ENCODE measurements at places on chromosomes 2 and 18.
A peak's percentile ranks its signal among the peaks of the same experiment; 100 is the strongest.

DNA sequence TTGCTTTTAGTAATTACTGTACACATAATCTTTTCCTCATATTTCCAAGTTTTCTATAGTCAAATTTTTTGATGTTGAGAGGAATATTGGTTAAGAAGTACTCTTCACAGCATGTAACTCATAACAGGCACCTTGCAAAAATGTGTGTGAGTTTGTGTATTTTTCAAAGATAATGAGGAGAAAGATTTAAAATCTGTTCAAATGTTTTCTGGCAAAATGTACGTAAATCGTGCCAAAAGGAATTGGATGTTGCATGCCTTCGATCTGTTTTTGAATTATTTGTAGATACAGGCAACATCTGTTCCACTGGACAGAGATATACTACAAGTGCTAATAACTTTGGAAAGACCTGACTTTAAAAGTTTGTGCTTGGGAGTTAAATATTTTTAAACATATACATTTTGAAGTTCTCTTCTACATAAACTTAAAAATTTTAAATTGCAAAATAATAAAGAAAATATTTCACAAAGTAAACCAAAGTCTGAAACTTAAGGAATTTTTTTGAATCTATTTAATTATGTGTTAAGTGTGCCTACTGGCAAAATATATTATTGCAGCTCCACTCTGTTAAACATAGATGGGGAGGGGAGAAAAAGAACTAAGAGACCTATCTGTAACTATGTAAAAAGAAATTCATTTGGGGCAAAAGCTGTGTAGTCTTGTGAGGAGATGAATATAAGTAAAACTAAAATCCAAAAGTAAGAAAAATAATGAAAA is 133.5 kb upstream of the UBE2E3 start:
- no peaks in the 10 kb centered on the region for H3K36me3 ChIP-seq
- H3K4me1 ChIP-seq = no peaks in the 10 kb centered on the region
- no peak overlapping the region for H3K27ac ChIP-seq
- H3K27me3 ChIP-seq = peaks cover under 1% of the 10 kb centered on the region
- DNase-seq = no peak

DNA sequence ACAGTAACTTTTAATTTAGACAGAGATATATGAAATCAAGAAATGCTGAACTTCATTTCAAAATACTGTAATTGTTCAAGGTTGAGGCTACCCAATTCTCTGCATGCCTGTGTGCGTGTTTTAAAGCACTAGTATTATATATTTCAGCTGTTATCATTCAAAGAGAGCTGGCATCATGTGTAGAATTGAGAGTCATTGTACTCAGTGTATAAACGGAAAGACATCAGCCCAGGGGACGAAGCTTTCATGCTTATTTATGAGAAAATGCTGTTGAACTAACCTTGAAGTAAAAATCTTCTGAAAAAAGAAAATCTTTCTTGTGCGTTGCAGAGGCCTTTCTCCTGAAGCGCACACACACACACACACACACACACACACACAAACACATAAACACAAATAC is 48.4 kb downstream of the MYCN start:
- H3K4me1 ChIP-seq = no peaks in the 10 kb centered on the region
- H3K36me3 ChIP-seq = no peaks in the 10 kb centered on the region
- no peak overlapping the region for H3K4me3 ChIP-seq
- no peaks in the 10 kb centered on the region for H3K27me3 ChIP-seq

DNA sequence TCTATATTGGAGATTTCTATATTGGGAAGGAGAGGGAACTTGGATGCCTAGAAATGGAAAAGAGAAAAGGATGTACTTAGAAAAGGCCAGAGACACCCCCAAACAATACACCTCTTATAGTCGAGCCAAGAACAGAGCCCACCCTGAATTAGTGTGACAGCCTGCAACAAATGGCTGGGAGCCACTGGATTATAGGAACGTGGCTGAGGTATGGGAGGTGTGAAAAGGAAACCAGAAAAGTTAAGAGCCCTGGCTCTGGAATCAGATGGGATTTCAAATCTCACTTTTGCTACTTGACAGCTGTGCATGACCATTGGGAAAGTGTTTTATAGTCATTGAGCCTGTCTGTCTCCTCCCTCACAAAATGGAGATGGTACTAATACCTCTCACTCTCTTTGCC is 394.0 kb downstream of the ZNF521 start:
- no peaks in the 10 kb centered on the region for H3K4me1 ChIP-seq
- no peak overlapping the region for H3K4me3 ChIP-seq
- no peaks in the 10 kb centered on the region for H3K27me3 ChIP-seq
- no peak for DNase-seq

DNA sequence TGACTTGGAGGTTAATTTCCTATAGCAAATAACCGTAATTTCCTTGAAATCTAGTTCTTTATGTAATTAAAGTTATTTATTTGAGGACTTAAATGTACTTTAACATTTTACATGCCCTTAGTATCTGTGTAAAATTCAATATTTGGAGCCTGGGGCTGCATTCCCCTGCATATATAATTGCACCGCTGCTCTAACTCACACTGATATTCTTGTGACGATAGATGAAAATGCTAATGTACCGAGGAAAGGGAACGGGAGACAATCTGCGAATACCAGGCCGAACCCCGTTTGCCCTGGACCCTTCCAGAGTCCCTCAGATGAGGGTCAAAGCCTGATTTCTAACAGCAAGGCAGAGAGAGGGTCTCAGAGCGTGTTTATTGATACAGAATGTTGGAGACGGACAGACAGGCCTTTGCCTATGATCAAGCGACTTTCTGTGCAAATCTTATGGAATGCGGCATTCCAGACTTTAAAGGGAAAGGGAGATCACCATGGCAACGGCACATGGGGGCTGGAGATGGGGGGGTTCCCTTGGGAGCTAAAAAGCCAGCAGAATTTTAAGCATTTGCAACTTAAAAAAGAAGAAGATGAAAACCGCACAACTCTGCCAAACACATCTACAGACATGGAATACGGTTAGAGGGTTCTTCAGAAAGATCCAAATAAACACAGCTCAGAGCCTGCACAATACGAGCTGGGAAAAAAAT is 57.6 kb upstream of the TWIST2 start:
- no peak overlapping the region for H3K4me3 ChIP-seq
- H3K4me1 ChIP-seq = no peaks in the 10 kb centered on the region
- no peaks in the 10 kb centered on the region for H3K36me3 ChIP-seq
- H3K27me3 ChIP-seq = peaks cover 2% of the 10 kb centered on the region

DNA sequence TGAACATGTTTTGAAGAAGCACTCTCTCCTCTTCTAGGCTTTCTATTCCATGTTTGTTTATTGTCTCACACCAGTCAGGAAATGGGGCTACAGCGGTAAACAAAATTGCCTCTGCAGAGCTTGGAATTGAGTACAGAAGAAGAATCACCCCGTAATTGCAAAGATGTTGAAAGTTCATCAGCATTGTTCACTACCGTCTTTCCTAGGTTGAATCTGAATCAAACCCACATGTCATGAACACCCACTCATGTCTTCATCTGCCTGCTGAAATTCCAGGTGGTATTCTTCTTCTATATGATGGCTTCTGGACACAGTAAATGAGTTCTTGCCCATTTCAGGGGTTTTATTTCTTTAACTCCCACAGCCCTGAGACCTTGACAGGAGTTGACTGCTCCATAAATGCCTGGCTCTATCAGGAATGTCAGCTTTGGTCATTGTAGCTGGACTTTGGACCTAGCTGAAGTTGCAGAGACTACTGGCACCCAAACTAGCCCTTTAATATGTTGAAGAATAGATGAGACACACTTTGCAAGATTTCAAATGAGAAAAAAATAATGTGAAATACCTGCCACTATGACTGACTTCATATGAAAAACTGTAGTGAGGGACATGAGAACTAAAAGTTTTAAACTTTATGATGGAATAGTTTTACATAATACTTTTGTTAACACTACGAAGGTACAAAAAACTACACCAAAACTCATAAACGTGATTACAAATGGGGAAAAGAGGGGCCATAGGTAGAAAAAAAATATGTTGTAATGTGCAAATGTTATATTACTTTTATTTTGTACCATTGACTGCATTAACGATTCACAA is 1235.3 kb upstream of the ZEB2 start:
- peaks cover 2% of the 10 kb centered on the region for H3K27me3 ChIP-seq
- DNase-seq = no peak
- H3K27ac ChIP-seq = no peak overlapping the region
- no peaks in the 10 kb centered on the region for H3K36me3 ChIP-seq

GRCh38 chr2:108630567-108631405 is 88.5 kb upstream of the RANBP2 start:
- DNase-seq = no peak
- H3K4me1 ChIP-seq = peaks cover 74% of the 10 kb centered on the region
- H3K36me3 ChIP-seq = no peaks in the 10 kb centered on the region
- H3K27me3 ChIP-seq = no peaks in the 10 kb centered on the region

DNA sequence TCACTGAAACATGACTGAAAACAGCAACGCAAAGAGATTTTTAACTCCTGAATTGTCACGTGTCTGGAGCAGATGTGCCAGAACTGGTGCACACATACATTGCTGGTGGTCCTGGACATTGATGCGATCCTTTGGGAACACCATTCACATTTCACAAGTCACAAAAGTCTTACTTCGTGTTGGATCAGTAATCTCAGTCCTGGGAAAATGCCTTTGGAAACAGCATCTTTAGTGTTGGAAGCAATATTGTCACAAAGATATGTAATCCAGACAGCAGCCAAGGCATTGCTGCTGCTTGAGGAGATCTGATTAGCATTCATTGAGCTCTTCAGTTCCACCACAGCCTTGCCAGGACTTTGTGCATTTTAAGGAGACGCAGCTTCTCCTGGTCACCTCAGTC is 126.2 kb upstream of the SH3BP4 start:
- no peaks in the 10 kb centered on the region for H3K36me3 ChIP-seq
- DNase-seq = no peak
- H3K4me3 ChIP-seq = no peak overlapping the region
- H3K27me3 ChIP-seq = peaks cover 2% of the 10 kb centered on the region
- no peak overlapping the region for H3K27ac ChIP-seq

- no peaks in the 10 kb centered on the region for H3K27me3 ChIP-seq
- DNase-seq = no peak
- no peak overlapping the region for H3K4me3 ChIP-seq
These were observed 165.9 kb upstream of the STON1 start for GRCh38 chr2:48364100-48364499.

DNA sequence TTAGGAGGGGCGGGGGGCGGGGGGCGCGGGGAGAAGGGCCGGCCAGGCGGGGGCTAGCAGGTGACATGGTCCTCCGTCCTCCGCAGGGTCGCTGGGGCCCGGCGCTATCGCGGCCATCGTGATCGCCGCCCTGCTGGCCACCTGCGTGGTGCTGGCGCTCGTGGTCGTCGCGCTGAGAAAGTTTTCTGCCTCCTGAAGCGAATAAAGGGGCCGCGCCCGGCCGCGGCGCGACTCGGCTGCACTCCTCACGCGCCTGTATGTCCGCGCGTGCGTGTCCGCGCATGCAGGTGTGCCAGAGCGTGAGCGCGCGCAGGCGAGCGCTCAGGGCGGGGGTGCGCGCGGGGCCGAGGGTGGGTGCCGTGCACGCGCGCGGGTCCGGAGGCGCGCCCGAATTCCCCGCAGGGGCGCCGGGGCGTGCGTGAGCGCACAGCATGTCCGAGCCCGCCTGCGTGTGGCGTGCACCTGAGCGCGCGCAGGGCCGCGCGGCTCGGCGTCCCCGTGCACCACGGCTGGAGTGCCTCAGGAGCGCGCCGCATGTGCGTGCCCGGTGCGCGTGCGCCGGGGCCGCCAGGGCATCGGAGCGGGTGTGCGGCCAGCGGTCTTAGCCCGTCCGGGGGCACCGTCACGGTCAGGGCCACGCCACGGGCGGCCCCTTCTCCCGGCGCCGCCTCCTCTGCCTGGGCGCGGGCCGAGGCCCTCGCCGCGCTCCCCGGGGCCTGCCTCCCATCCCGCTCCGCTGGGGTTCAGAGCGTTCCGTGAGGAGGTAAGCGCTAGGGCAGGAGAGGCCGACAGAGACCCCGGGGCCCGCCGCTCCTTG is 6.3 kb downstream of the SNORC start:
- H3K36me3 ChIP-seq = no peaks in the 10 kb centered on the region
- peaks cover 8% of the 10 kb centered on the region for H3K4me1 ChIP-seq
- H3K4me3 ChIP-seq = peak overlapping the region; percentile 39
- no peak overlapping the region for H3K27ac ChIP-seq
- peaks cover 20% of the 10 kb centered on the region for H3K27me3 ChIP-seq

DNA sequence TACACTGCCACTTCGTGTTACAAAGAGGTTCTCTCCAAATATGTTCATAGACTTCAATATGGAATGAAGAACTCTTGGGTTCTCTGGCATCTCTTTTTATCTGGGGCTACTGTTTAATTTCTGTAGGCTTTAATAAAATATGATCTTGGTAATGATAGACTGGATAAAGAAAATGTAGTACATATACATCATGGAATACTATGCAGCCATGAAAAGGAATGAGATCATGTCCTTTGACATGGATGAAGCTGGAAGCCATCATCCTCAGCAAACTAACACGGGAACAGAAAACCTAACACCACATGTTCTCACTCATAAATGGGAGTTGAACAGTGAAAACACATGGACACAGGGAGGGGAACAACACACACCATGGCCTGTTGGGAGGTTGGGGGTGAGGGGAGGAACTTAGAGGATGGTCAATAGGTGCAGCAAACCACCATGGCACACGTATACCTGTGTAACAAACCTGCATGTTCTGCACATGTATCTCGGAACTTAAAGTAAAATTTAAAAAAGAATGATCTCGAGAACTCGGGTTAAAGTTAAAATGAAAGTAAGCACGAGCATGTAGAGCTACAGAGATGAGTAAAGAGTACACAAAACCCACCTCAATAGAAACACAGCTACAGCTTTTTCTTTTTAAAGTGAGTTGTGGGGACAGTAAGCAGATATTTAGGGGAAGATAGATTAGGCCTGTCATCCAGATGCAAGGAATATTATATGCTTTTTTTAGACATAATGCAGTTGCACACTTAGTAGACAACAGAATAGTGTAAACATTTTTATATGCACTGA is 102.3 kb downstream of the SGPP2 start:
- peaks cover 3% of the 10 kb centered on the region for H3K36me3 ChIP-seq
- H3K4me3 ChIP-seq = no peak overlapping the region
- no peak overlapping the region for H3K27ac ChIP-seq
- no peaks in the 10 kb centered on the region for H3K4me1 ChIP-seq

DNA sequence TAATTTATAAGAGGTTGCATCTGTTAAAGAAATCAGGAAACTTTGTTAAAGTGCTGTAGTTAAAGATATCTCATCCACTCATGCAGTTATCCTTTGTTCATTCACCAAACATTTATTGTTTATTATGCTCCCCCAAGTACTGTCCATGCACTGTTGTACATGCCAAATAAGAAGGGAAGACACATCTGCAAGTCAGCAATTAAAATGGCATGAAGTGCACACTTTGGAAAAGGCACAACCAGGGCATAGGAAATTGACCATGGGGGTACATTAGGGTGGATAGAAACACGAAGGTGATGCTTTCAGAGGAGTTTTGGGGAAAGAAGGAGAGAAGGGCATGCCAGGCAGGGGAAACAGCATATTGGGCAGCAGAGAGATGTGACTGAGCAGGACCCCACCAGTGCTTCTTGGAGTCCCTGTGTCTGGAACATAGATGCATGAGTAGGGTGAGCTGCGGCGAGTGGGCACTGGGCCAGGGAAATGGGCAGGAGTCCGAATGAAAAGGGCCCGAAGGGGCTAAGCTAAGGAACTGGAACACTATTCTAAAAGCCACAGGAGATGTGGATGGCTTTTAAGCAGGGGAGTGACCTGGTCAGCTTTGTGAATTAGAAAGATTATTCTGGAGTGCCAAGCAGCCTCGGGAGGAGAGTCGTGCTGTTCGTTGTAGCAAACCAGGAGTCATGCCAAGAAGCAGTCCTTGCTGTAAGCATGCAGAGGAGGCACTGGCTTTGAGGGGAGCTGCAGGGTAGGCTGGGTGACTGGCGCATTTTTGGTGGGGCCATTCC is 316.3 kb downstream of the AGPS start:
- H3K4me1 ChIP-seq = no peaks in the 10 kb centered on the region
- DNase-seq = no peak
- peaks cover 5% of the 10 kb centered on the region for H3K27me3 ChIP-seq
- H3K4me3 ChIP-seq = no peak overlapping the region
